ENCODE measurements at places on chromosomes 16 and 17. TPM values are rescaled to one million over a fixed set of nuclear protein-coding genes. Genes with fewer than 3 reads are reported as not detected.

The MARCHF10 gene
- not detected for total RNA-seq

The PLCG2 gene
- total RNA-seq: 1.00 TPM

The KRT36 gene
- total RNA-seq: not detected

The JPT2 gene
- total RNA-seq: 30.3 TPM

The SLC38A8 gene
- not detected for total RNA-seq

The PLEKHG4 gene
- total RNA-seq: 13.0 TPM

The KRTAP16-1 gene
- not detected for total RNA-seq

The ATXN7L3 gene
- 41.2 TPM for total RNA-seq

The TBC1D16 gene
- total RNA-seq: 56.9 TPM

The SYT17 gene
- 0.12 TPM for total RNA-seq

The SEZ6L2 gene
- 57.2 TPM for total RNA-seq

The ADGRG1 gene
- total RNA-seq: 5.0 TPM

The AATK gene
- not detected for total RNA-seq

The TP53TG3 gene
- total RNA-seq: not detected

The CAPN15 gene
- total RNA-seq: 29.2 TPM

The TBC1D3I gene
- total RNA-seq: not detected

The CRYM gene
- total RNA-seq: 1.4 TPM

The ZNF423 gene
- 23.2 TPM for total RNA-seq

The TEKT1 gene
- not detected for total RNA-seq

The TBC1D3G gene
- total RNA-seq: not detected

The IGFALS gene
- total RNA-seq: not detected

The TMEM98 gene
- total RNA-seq: 144 TPM

The PGAP3 gene
- 16.8 TPM for total RNA-seq

The GSG1L gene
- total RNA-seq: not detected

The PRSS27 gene
- 0.05 TPM for total RNA-seq

The TVP23A gene
- 1.2 TPM for total RNA-seq

The CHST4 gene
- total RNA-seq: not detected

The C16orf74 gene
- 2.2 TPM for total RNA-seq

The KRT32 gene
- total RNA-seq: not detected

The GPR179 gene
- not detected for total RNA-seq
